DMS79 treated with DMSO at 0.1 percent for 48 hours (cell line): ENCODE measurements at places on chromosomes 4 and X.
A peak's percentile ranks its signal among the peaks of the same experiment; 100 is the strongest.

DNA sequence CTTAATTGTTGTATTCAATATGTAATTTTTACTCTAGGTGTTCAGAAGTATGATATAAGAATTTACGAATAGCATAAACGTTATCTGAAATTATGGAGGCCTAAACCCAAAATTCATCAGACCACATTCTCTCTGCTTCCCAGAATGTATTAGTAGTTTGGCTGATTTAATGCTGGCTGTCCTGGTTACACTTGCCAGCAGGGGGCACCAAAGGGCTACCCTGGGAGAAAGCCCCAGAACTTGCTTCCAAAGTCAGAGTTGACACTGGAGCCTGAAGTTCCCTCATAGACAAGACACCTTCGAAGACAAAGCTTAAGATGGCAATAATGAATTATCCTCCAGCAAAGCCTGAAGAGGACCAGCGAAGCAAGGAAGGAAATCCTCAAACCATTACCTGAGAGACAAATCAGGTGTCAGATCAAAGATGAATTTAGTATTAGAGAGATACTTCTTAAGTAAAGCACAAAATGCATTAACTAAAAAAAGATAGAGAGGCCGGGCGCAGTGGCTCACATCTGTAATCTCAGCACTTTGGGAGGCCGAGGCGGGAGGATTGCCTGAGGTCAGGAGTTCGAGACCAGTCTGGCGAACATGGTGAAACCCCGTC, 11.3 kb upstream of the ANOS1 start:
- DNase-seq, result no peak

DNA sequence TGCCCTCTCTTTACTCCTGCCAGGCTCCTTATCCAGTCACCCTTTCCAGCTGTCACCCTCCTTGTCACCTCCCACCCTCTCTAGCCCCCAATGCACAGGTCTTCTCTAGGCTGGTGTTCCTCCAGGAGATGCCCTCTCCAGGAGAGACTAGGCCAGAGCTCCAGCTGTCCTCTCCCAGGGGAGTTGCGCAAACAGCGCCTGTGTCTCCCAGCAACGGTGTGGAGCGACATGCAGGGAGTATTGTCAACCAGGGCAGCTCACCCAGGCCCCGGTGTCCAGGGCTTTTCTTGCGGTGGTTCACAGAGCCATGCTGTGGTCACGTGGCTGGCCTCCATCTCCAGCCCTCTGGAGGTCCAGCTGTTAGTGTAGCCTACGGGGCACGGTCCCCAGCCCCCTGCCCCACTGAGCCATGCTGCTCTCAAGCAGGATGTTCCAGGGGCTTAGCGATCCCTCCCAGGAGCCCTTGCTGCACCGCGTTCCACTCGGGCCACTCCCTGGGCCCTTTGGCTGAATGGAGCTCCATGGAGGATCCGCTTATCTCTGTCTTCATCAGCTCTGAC, 34.8 kb downstream of the CCNQ start:
- DNase-seq, result no peak

DNA sequence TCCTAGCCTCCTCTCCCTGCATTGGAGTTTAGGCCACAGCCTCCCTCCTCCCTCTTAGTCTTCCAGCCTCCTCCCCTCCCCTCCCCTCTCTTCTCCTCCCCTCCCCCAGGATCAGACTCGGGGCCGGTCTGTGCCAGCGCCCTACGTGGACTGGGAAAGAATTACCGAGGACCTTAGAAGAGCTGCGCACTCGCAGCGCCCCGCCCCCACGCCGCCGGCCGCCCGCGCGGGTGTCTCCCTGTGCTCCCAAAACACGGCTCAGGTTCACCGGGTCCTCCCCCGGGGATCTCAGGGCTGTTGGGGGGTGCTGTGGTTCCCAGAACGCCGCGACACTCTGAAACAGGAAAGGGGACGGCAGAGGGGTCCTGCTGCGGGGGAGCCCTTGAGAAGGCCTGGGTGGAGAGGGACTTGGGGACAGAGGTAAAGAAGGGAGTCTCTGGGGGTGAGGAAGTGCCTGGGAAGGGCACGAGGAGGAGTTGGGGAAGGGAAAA, 122.3 kb upstream of the TBL1X start:
- DNase-seq, result peak; percentile 15

- peak; percentile 42 for DNase-seq
Observed at GRCh38 chrX:72045552-72046277, 86.0 kb downstream of the RTL5 start.

DNA sequence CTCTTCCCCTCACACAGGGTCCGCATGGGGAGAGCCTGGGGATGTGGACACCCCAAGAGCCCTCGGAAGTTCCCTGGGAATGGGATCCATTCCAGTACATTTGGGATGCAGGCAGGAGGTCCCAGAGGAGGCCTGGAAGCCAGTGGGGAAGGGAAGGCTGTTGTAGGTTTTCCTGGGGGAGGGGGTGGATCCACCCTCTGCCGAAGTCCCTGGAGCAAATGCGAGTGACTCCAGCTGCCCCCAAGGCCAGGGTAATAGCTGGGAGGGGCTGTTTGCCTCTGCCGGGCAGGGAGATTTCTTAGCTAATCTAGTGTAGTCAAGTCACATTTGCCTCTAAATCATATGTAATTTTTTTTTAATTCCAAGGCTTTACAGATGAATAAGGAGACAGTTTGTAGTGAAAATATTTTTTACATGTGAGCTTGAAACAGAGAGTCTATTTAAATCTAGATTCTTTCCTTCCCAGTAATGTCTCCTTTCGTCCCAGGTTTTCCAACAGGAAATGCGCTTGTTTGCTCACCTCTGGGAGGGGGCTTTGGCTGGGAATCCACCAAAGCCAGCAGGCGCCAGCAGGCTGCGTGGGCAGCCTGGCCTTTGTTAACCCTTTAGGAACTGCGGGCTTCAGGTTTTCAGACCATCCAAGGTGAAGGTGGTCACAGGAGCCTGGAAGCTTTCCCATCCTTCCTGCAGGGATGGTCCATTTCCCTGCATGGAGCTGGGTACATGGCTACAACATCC, 26.8 kb downstream of the SH3TC1 start:
- no peak for DNase-seq

- DNase-seq, result no peak
Observed at GRCh38 chr4:155952501-155952901, 1.2 kb downstream of the CTSO start.

- DNase-seq, result no peak
Observed at GRCh38 chr4:175308236-175308635, 390.1 kb downstream of the ADAM29 start.

GRCh38 chr4:83405844-83406816, 49.5 kb downstream of the HELQ start:
- DNase-seq, result no peak

DNA sequence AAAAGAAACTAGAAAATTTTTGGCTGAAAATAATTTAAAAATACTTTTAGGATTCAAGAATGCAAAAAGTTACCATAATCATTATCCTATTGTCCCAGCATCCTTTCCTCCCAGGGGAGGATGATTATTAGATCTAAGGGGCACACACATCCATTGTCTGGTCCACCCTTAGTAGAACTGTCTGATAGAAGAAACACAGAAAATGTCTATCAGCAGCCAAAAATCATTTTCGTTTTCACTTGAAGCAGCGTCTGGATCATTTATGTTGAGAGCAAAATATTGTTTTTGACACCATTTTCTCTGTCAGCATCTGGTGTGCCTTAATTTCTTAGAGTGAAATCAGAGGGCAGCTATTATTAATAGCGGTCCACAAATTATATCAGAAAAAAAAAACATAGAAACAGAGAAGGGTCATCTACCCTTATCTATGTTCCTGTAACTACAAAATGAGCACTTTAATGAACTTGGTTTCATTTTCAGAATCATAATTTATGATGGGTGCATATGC, 446.3 kb downstream of the TRAM1L1 start:
- no peak for DNase-seq

DNA sequence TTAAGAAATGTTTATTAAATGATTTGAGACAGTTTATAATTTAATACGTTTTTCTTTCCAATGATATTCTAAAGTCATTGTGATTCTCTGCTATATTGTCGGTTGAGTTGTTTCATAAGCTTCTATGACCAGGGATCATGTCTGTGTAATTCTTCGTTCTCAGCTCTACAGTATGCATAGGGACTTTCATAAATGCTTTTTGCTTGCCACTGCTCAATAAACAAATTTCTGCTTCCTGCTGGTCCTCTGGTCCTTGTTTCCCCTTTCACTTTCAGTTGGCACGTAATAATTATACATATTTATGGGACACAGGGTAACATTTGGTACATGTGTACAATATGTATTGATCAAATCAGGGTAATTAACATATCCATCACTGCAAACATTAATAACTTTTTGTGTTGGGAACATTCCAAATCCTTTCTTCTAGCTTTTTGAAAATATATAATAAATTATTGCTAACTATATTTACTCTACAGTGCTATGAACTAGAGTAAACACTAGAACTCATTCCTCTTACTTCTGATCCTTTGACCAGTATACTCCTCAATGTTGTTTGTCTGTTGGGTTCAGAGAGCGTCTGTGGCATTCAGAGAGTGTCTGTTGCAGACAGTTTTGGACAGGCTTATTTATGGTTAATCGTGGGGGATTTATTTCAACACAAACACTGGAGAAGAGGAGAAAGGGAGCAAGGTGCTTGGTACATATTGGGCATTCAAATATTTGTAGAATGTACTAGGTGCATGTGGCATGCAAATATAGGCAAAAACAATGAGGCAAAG, 68.3 kb upstream of the SPANXB1 start:
- no peak for DNase-seq

GRCh38 chr4:154559494-154560418, 3.1 kb upstream of the FGB start:
- no peak for DNase-seq

DNA sequence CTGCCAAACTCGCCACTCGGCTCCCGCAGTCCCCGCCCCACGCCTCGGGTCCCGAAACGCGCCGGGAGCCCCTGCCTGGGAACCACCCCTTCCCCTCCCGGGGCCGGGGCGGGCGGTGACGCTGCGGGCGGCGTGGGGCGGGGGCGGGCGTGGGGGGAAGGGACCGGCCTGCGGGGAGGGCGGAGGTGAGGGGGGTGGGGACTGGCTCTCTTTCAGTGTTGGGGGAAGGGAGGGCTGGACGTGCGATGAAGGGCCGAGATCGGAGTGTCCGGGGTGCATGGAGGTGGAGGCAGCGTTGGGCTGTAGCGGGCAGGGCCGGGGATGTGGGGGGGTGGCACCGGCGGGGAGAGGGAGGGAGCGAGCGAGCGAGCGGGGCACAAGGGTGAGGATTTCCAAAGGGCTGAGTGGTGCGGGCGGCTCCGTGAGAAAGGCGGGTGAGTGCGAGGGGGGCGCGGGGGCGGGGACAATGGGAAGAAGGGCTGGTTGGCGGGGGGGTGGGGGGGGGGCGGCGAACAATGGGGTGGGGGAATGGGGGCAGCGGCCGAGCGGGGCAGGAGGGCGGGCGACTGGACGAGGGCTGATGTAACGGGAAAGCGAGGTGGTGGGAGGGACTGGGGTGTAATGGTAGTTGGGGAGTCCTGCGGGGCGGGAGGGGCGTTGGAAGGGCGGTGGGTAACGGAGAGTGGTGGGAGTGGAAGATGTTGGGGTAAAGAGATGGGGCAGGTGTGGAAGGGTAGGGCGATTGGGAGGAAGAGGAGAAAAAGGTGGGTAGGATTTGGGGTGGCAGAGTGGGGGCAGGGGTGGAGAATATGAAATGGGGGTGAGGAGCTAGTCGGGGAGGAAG, 578 bp downstream of the DCUN1D4 start:
- DNase-seq, result no peak

DNA sequence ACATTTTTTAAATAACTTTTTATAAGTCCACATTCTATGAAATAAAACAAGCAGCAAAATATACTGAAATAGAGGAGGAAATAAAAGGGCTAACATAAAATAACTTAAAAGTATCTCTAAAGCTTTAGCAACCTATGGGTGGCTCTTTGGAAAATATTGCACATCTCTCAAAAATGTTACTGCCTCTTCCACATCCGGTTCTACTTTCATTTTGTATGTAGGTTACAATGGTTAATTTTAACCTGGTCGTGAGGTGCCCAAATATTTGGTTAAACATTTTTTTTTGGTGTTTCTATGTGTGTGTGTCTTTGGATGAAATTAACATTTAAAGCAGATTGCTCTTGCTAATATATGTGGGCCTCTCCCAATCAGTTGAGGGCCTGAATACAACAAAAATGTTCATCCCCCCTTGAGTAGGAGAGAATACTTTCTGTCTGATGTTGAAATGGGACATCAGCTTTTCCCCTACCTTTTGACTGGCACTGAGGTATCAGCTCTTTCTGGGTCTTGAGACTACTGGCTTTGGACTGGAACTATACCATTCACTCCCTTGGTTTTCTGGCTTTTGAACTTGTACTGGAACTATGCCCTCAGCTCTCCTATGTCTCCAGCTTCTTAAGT, 353.0 kb downstream of the ADAM29 start:
- no peak for DNase-seq

DNA sequence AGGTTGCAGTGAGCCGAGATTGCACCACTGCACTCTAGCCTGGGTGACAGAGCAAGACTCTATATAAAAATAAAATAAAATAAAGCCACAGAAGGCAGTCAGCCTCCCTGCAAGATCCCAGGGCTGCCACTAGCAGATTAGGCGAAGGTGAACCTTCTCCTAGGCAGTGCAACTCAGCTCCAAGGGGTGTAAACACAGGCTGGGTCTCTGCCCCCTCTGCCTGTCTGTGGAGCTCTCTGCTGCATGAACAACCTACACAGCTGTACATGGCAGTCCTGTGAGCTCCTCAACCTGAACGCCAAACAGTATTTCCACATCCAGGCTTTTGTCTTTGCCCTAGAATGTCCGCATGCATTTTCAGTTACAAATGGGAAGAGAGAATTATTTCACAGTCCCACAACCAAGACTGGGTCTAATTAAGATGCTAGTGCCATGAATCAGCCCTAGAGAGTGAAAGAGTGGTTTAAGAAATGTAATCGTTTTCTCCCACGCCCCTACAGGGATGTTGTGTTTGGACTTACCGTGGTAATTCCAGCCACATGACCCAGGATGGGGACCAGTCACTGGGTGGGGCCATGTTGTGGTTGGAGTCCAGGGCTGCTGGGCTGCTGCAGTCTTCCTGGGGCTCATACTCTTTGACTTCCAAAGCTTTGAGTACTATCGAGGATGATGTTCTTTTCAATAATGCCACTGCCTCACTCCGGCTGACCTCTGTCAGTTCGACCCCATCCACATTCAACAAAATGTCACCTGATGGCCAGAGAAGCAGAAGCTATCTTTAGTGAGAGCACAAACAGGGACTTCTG, 99.0 kb downstream of the FIP1L1 start:
- no peak for DNase-seq

GRCh38 chr4:162891788-162892707, 274.6 kb downstream of the NAF1 start:
- no peak for DNase-seq

GRCh38 chr4:10974371-10974770, 289.8 kb upstream of the CLNK start:
- DNase-seq, result no peak

- no peak for DNase-seq
Observed at GRCh38 chr4:115275615-115276014, 162.2 kb upstream of the NDST4 start.

GRCh38 chr4:182507805-182508204, 264.6 kb downstream of the TENM3 start:
- no peak for DNase-seq

DNA sequence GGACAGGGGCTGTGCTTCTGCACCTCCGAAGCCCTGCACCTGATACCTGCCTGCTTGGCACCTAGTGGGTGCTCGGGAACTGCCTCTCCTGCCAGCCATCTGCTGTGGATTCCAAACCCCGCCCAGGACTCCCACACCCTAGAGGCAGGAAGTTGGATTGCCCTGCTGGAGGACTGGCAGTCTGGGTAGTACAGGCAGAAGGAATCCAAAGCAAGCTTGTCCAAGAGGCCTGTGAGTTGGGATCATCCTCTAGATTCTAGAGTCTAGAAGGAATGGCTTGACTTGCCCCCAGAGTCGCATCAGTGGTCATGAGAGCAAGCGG, 64.6 kb upstream of the MTM1 start:
- DNase-seq, result no peak
